ENCODE measurements at places on chromosomes 4 and X. TPM values are rescaled to one million over a fixed set of nuclear protein-coding genes. Genes with fewer than 3 reads are reported as not detected.

DNA sequence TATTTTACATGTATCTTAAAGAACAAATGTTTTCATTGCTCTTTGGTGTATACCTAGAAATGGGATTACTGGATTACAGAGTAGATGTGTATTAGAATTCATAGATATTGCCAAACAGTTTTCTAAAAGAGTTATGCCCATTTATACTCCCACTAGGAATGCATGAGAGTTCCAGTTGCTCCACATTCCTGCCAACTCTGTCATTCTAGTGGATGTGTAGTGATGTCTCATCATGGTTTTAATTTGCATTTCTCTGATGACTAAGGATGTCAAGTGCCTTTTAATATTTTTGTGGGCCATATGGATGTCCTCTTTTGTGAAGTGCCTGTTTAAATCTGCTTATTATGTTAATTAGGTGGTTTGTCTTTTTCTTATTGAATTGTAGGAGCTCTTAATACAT is 65.6 kb upstream of the BMP2K start:
- DNase-seq, result no peak
- no peaks in the 10 kb centered on the region for H3K27me3 ChIP-seq
- no peaks in the 10 kb centered on the region for H3K36me3 ChIP-seq
- no peak overlapping the region for H3K4me3 ChIP-seq

The SMIM10L2A gene
- 0.08 TPM for total RNA-seq

- no peak overlapping the region for H3K4me3 ChIP-seq
- no peaks in the 10 kb centered on the region for H3K4me1 ChIP-seq
- no peak overlapping the region for H3K27ac ChIP-seq
- no peaks in the 10 kb centered on the region for H3K27me3 ChIP-seq
- no peak for DNase-seq
These were observed 44.9 kb upstream of the PHF8 start for GRCh38 chrX:54089191-54089590.

GRCh38 chr4:11130195-11130970 is 298.3 kb downstream of the HS3ST1 start:
- no peaks in the 10 kb centered on the region for H3K36me3 ChIP-seq
- H3K27ac ChIP-seq, result no peak overlapping the region
- no peaks in the 10 kb centered on the region for H3K27me3 ChIP-seq
- H3K4me1 ChIP-seq, result no peaks in the 10 kb centered on the region
- no peak for DNase-seq
- H3K4me3 ChIP-seq, result no peak overlapping the region

- H3K27ac ChIP-seq, result no peak overlapping the region
- no peaks in the 10 kb centered on the region for H3K36me3 ChIP-seq
- no peak for DNase-seq
- H3K27me3 ChIP-seq, result no peaks in the 10 kb centered on the region
These were observed 493.8 kb downstream of the FAT4 start for GRCh38 chr4:125808570-125808969.

The RAB40AL gene
- not detected for total RNA-seq

GRCh38 chr4:182716192-182716591 is 201.0 kb downstream of the DCTD start:
- H3K27ac ChIP-seq, result no peak overlapping the region
- H3K4me1 ChIP-seq, result no peaks in the 10 kb centered on the region
- H3K4me3 ChIP-seq, result no peak overlapping the region
- H3K36me3 ChIP-seq, result no peaks in the 10 kb centered on the region
- H3K27me3 ChIP-seq, result no peaks in the 10 kb centered on the region
- DNase-seq, result no peak

- DNase-seq, result no peak
- no peak overlapping the region for H3K27ac ChIP-seq
- H3K4me1 ChIP-seq, result no peaks in the 10 kb centered on the region
These were observed 310.8 kb downstream of the AFF2 start for GRCh38 chrX:148811236-148811635.

DNA sequence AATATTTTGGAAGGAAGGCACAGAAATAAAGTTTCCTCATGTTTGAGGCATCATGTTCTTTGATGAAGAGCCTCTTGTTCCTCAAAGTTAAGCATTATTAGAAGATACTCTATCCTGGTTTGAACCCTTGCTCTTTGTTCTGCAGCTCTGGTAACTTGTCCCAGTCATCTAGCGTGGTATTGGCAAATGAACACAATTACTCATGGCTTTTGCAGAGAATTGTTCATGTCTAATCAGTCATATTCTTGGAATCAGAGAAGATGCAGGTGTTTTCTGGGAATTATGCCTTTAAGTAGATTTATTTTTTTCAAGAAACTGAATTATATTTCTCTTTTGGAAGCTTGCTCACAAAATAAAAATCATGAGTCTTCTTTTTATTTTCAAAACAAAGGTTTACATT is 52.9 kb upstream of the HPGDS start:
- no peaks in the 10 kb centered on the region for H3K4me1 ChIP-seq
- H3K36me3 ChIP-seq, result no peaks in the 10 kb centered on the region
- no peak overlapping the region for H3K27ac ChIP-seq
- H3K27me3 ChIP-seq, result no peaks in the 10 kb centered on the region
- H3K4me3 ChIP-seq, result no peak overlapping the region

DNA sequence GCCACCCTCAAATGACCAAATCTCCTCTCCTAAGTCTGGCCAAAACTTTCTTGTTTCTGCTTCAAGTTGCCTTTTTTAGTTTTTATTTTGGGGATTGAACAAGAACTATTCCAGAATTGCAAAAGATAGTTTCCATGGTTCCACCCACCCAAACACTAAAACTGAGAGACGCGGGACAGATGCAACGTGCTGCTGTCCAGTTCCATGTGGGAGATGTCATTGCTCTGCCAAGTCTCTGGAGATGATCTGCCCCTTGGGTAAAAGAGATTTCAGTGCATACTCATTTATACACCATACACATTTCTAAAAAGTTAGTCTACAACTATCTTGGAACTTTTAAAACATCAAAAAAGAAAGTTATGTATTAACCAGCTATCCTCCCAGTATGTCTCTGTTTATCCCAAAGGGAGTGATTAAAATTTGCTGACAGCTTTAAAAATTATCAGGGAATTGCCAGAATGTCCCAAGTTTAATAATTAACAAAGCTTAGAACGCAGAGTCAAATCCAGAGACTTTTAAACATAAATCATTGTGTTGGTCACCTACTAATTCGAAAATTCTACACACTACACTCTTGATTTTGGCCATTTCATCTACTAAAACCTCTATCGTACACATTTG is 3.2 kb downstream of the MAOB start:
- peaks cover 4% of the 10 kb centered on the region for H3K27me3 ChIP-seq
- H3K27ac ChIP-seq, result no peak overlapping the region
- H3K36me3 ChIP-seq, result no peaks in the 10 kb centered on the region
- no peak overlapping the region for H3K4me3 ChIP-seq
- no peak for DNase-seq
- H3K4me1 ChIP-seq, result no peaks in the 10 kb centered on the region

DNA sequence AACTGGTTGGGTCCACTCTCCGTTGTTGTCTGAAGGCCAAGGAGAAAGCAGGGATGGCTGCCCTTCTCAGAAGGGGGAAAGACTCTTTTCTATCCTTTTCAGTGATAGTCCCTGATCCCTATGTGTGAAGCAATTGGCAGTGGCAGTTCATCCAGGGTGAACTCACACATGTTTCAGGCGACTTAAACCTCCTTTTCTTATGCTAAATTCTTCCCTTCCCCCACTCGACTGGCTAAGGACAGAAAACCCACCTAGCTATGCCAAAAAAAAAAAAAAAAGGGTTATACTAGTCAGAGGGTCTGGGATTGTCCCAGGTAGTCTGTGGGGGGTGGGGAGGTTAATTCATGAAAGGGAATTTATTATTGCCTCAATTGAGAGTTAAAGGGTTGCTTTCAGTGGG is 12.2 kb upstream of the ZNF280C start:
- no peaks in the 10 kb centered on the region for H3K4me1 ChIP-seq
- no peak overlapping the region for H3K4me3 ChIP-seq
- H3K27ac ChIP-seq, result no peak overlapping the region
- H3K27me3 ChIP-seq, result no peaks in the 10 kb centered on the region
- no peak for DNase-seq

GRCh38 chrX:56802428-56802827 is 73.4 kb downstream of the NBDY start:
- H3K4me1 ChIP-seq, result peaks cover 47% of the 10 kb centered on the region
- H3K27me3 ChIP-seq, result no peaks in the 10 kb centered on the region
- H3K4me3 ChIP-seq, result no peak overlapping the region
- DNase-seq, result no peak
- H3K27ac ChIP-seq, result no peak overlapping the region
- no peaks in the 10 kb centered on the region for H3K36me3 ChIP-seq

The MAGED4B gene
- 1.3 TPM for total RNA-seq

The TTC29 gene
- not detected for total RNA-seq

The PLXNB3 gene
- 1.3 TPM for total RNA-seq

DNA sequence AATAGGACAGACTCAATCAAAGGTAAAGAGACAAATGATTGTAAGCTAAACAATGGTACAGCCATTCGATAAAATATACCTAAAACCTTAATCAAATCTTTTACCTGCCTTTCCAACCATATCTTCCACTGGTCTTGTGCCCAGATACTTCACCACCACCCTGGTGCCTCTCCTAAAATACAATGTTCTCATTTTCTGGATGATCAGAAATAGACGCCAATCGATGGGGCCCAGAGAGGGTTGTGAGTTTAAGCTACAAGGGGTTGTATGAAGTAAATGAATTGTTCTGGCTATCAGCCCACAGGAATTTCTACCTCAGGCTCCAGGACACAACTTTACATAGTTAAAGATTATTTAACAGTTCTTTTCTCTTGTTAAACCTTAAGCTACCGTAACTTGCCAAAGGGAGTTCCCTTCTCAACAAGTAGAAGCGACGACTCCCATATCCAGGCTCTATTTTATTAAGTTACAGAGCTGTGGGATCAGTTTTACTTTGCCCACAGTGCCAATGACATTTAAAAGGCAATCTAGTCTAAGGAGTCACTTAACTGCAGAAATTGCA is 99.1 kb downstream of the CHRNA9 start:
- no peaks in the 10 kb centered on the region for H3K27me3 ChIP-seq
- H3K4me1 ChIP-seq, result no peaks in the 10 kb centered on the region
- H3K4me3 ChIP-seq, result no peak overlapping the region
- H3K36me3 ChIP-seq, result no peaks in the 10 kb centered on the region

GRCh38 chr4:76748649-76749048 is 149.3 kb downstream of the SOWAHB start:
- no peak for DNase-seq
- H3K27me3 ChIP-seq, result no peaks in the 10 kb centered on the region
- no peak overlapping the region for H3K4me3 ChIP-seq
- no peak overlapping the region for H3K27ac ChIP-seq
- H3K4me1 ChIP-seq, result no peaks in the 10 kb centered on the region
- H3K36me3 ChIP-seq, result no peaks in the 10 kb centered on the region

The GNPDA2 gene
- total RNA-seq, result 9.2 TPM

DNA sequence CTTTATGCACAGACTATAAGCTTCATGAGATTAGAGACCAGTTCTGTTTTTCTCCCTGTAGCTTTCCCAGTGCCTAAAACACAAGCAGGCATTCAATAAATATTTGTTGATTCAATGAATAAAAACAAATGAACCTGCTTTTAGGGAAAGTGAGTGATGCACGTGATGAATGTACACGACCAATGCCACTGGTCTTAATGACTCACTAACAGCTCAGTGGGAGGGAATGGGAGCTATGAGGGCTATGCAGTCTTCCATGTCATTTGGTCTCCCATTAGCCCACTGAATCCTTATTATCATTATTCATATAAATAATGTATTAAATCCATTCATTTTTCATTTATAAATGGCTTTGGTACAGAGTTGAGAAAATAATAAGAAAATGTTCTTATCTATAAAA is 247.4 kb downstream of the FBXO8 start:
- no peaks in the 10 kb centered on the region for H3K27me3 ChIP-seq
- H3K4me3 ChIP-seq, result no peak overlapping the region
- H3K27ac ChIP-seq, result no peak overlapping the region
- no peak for DNase-seq

DNA sequence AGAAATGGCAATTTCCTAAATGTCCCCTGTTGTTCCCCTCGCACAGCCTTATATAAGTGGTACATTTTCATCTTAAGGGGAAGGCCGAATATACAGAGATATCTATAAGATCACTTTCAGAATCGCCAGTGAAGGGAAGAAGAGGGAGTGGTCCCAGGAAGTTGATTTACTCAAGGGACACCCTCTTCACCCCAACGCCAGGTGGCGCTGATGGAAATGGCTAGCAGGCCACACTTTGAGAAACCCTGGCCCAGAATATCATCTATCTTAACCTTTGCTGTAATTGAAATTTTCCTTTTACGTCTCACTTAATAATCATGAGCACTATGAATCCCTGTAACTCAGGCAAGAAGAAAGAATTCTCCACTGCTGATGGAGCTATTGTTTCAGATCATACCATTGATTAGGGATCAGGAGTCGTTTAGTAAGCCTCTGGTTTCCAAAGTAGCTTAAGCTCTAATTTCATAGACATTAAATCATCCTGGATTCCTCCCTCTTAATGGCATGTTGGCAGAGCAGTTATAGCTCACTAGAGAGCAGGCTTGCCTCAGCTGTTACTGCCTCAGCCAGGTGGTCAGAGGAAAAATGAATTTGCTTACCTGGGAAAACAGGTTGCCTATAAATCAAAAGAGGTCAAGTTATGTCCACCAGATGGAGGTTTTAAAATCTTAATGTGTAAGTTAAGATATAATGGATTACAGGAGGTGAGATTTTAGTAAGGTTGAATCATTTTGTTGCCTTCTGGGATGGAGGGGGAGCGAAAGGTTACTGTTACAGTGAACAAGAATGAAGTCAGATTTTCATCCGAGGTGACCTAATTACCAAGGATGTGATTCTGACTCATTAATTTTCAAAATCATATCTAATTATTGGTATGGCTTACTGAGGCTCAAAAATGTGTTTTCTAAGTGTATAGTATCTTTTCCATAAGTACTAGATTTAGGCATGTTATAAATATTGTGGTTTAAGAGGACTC is 941.2 kb upstream of the TENM3 start:
- H3K27ac ChIP-seq, result no peak overlapping the region
- H3K27me3 ChIP-seq, result no peaks in the 10 kb centered on the region
- no peaks in the 10 kb centered on the region for H3K36me3 ChIP-seq
- no peaks in the 10 kb centered on the region for H3K4me1 ChIP-seq
- H3K4me3 ChIP-seq, result no peak overlapping the region
- peak; percentile 7 for DNase-seq

The RENBP gene
- total RNA-seq, result 14.3 TPM

The MAGEC3 gene
- total RNA-seq, result not detected

GRCh38 chrX:76921176-76921575 is 493.7 kb downstream of the MAGEE1 start:
- H3K4me1 ChIP-seq, result no peaks in the 10 kb centered on the region
- H3K36me3 ChIP-seq, result no peaks in the 10 kb centered on the region
- no peak for DNase-seq
- H3K4me3 ChIP-seq, result no peak overlapping the region
- H3K27me3 ChIP-seq, result no peaks in the 10 kb centered on the region

DNA sequence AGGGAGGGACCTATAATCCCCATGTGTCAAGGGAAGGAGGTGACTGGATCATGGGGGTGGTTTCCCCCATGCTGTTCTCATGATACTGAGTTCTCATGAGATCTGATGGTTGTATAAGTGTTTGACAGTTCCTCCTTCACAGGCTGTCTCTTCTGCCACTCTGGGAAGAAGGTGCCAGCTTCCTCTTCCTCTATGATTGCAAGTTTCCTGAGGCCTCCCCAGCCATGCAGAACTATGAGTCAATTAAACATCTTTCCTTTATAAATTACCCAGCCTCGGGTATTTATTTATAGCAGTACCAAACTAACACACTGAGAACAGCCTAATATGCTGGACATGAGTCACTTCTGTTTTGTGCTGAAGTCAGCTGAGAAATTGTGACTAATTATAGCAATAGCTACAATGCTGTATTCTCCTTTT is 656.9 kb upstream of the CPEB2 start:
- no peaks in the 10 kb centered on the region for H3K36me3 ChIP-seq
- no peaks in the 10 kb centered on the region for H3K27me3 ChIP-seq
- no peak for DNase-seq
- no peaks in the 10 kb centered on the region for H3K4me1 ChIP-seq
- H3K27ac ChIP-seq, result no peak overlapping the region
